Cerebellum (tissue), 4 donors: ENCODE measurements at places on chromosomes 5 and 9.

GRCh38 chr9:10237584-10237983, 375.2 kb downstream of the PTPRD start:
- DNase-seq: no peak

DNA sequence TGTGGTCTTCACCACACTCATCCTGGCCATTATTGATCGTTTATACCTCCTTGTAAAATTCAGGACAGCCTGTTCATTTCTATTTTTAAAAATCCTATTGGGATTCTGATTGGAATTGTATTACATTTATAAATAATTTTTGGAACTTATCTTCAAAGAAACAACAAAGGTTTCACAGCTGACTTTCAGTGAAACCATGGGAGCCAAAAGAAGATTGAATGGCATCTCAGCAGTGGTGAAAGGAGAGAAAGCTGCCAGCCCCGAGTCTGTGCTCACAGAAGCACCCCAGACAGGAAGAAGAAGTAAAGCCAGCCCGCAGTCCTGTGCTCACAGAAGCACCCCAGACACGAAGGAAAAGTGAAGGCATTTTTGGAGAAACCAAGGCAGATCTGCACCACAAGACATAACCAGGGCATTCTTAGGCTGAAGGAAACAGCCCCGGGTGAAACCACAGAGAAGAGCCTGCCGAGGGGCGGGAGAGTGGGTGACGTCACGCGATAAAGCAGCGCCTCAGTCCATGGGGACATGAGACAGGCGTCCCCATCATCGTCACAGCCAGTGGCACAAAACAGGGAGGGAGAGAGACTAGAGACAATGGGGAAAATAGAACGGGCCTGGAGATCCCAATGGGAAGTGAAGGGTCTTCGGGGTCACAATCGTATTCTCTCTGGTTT, 42.5 kb upstream of the SLC9A3 start:
- no peak for DNase-seq

DNA sequence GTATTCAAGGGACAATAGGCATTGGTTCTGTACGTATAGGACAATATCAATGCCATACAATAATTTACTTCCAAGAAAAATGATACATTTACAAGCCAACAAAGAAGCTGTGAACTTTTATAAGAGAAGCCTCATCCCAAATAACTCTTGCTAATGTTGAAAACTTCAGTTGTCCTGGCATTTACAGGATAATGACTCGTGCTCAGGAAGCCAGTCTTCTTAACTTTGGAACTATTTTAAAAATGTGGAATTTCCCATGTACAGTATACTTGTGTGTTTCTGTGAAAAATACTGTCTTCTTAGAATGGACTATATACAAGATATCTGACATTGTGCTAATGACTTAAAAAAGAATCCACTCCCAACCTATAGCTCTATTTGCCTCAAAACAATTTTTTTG, 1479.3 kb upstream of the CDH9 start:
- DNase-seq: no peak

GRCh38 chr5:54323495-54323894, 13.1 kb upstream of the ARL15 start:
- no peak for DNase-seq

GRCh38 chr5:173627860-173628392, 11.5 kb upstream of the BOD1 start:
- peak; percentile 32 for DNase-seq
